ENCODE measurements at places on chromosomes 3 and 15. TPM values are rescaled to one million over a fixed set of nuclear protein-coding genes. Genes with fewer than 3 reads are reported as not detected.

DNA sequence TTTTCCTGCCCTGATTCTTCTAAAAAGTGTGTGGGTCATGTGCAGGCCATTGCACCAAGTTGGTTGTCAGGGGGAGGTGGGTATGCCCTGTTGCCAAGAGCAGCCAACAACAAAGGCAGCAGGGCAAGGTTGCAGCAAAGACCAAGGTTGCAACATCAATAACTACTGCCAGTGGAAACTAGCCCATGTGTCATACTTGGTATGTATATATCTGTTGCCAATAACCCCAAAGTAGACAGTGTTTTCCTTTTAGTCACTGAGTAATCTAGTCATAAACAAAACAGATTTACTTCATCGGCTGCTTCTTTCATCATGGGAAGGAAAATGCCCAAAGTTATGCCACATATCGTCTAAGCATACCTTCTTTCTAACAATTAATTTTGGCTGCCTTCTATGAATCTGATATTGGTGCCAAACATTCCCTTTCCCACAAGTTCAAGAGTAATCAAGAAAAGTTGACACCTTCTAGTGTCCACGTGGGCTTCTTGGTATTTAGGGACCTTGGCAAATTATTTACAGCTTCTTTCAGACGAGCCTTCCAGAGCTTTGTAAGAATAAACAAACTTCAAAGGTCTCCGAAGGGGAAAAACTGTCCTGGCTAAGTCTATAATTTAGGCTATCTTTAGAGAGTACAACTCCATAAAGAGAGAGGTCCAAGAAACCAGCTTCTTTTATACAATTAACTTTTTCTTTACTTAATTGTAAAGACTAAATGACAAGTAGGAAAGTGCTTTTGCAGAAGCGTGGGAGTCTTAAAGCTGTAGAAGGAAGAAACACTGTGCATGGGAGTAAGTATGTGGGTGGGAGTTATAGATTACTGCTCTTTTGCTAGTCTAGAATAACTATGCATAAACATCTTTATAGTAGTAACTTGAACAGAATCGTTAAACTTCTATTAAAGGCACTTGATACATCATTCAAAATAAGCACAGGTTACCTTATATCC lies 10.0 kb upstream of the MBNL1 start:
- peaks cover 6% of the 10 kb centered on the region for H3K36me3 ChIP-seq
- peaks cover 90% of the 10 kb centered on the region for H3K4me1 ChIP-seq
- peak; percentile 82 for DNase-seq
- peak overlapping the region; percentile 61 for H3K4me3 ChIP-seq

- H3K36me3 ChIP-seq: peaks cover 12% of the 10 kb centered on the region
- H3K27ac ChIP-seq: peak overlapping the region; percentile 83
- DNase-seq: peak; percentile 86
- no peak overlapping the region for H3K4me3 ChIP-seq
These were observed 23.0 kb upstream of the FURIN start for GRCh38 chr15:90845201-90845949.

- DNase-seq: no peak
- no peaks in the 10 kb centered on the region for H3K36me3 ChIP-seq
- no peak overlapping the region for H3K4me3 ChIP-seq
These were observed 444.6 kb downstream of the CNTN4 start for GRCh38 chr3:2543247-2543646.

Gene CDHR4
- 0.32 TPM for total RNA-seq

Gene IDH3A
- 129 TPM for total RNA-seq

Gene LMAN1L
- not detected for total RNA-seq

Data from activated CD4-positive, alpha-beta T cell treated with anti-CD3 and anti-CD28 coated beads for 36 hours (primary cell).